ENCODE measurements at places on chromosomes 6 and 20.

GRCh38 chr6:161830866-161831616 is 557.2 kb upstream of the AGPAT4 start:
- H3K27me3 ChIP-seq: no peaks in the 10 kb centered on the region
- no peak overlapping the region for H3K4me3 ChIP-seq
- H3K27ac ChIP-seq: no peak overlapping the region
- no peaks in the 10 kb centered on the region for H3K36me3 ChIP-seq
- H3K4me1 ChIP-seq: peaks cover 6% of the 10 kb centered on the region
- DNase-seq: no peak

- H3K4me3 ChIP-seq: no peak overlapping the region
- H3K4me1 ChIP-seq: no peaks in the 10 kb centered on the region
- H3K27ac ChIP-seq: no peak overlapping the region
- H3K27me3 ChIP-seq: no peaks in the 10 kb centered on the region
- no peak for DNase-seq
These were observed 165.1 kb upstream of the PCSK2 start for GRCh38 chr20:17061715-17062114.

- H3K27ac ChIP-seq: no peak overlapping the region
- no peak for DNase-seq
- H3K4me3 ChIP-seq: peak overlapping the region; percentile 27
- peaks cover 6% of the 10 kb centered on the region for H3K36me3 ChIP-seq
- H3K4me1 ChIP-seq: peaks cover 33% of the 10 kb centered on the region
These were observed 2.2 kb upstream of the CENPB start for GRCh38 chr20:3788685-3789155.

GRCh38 chr20:21559305-21559704 is 45.4 kb upstream of the NKX2-2 start:
- peak overlapping the region; percentile 6 for H3K4me3 ChIP-seq
- no peak for DNase-seq
- peaks cover 5% of the 10 kb centered on the region for H3K27me3 ChIP-seq

DNA sequence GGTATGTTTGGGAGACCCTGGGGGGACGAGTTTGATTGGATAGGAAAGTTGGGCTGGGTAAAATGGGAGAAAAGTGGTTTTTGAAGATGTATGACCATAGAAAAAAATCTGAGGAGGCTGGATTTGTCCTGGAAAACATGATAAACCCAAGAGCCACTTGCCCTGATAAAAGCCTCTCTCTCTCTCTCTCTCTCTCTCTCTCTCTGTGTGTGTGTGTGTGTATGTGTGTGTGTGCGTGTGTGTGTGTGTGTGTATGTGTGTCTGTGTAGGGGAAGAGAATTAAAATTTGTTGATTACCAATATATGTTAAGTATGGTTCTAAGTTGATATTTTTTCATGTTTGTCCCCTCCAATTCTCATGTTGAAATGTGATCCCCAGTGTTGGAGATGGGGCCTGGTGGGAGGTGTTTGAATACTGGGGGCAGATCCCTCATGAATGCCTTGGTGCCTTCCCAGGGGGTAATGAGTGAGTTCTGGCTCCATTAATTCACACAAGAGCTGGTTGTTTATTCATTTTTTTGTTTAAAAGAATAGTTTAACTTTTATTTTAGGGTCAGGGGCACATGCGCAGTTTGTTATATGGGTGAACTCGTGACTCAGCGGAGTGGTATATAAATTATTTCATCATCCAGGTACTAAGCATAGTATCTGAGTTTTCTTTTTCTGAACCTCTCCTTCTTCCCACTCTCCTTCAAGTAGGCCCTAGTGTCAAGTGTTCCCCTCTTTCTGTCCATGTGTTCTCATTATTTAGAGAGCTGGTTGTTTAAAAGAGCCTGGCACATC is 208.8 kb downstream of the TFAP2B start:
- H3K27me3 ChIP-seq: no peaks in the 10 kb centered on the region
- H3K27ac ChIP-seq: no peak overlapping the region
- no peaks in the 10 kb centered on the region for H3K4me1 ChIP-seq
- H3K4me3 ChIP-seq: no peak overlapping the region

GRCh38 chr6:74642101-74642500 is 563.8 kb downstream of the COL12A1 start:
- no peak overlapping the region for H3K27ac ChIP-seq
- no peaks in the 10 kb centered on the region for H3K27me3 ChIP-seq
- H3K4me3 ChIP-seq: no peak overlapping the region
- H3K36me3 ChIP-seq: no peaks in the 10 kb centered on the region
- H3K4me1 ChIP-seq: no peaks in the 10 kb centered on the region
- no peak for DNase-seq

GRCh38 chr20:5181492-5181891 is 54.7 kb downstream of the CDS2 start:
- no peak for DNase-seq
- H3K27ac ChIP-seq: no peak overlapping the region
- peaks cover 31% of the 10 kb centered on the region for H3K36me3 ChIP-seq
- peaks cover 4% of the 10 kb centered on the region for H3K4me1 ChIP-seq
- no peaks in the 10 kb centered on the region for H3K27me3 ChIP-seq

- no peak overlapping the region for H3K27ac ChIP-seq
- no peaks in the 10 kb centered on the region for H3K27me3 ChIP-seq
- no peak for DNase-seq
These were observed 62.3 kb downstream of the RIPOR3 start for GRCh38 chr20:50628853-50629669.

GRCh38 chr6:219019-219570 is 73.2 kb upstream of the DUSP22 start:
- peaks cover 8% of the 10 kb centered on the region for H3K36me3 ChIP-seq
- H3K4me1 ChIP-seq: peaks cover 72% of the 10 kb centered on the region
- H3K27ac ChIP-seq: peak overlapping the region; percentile 32

DNA sequence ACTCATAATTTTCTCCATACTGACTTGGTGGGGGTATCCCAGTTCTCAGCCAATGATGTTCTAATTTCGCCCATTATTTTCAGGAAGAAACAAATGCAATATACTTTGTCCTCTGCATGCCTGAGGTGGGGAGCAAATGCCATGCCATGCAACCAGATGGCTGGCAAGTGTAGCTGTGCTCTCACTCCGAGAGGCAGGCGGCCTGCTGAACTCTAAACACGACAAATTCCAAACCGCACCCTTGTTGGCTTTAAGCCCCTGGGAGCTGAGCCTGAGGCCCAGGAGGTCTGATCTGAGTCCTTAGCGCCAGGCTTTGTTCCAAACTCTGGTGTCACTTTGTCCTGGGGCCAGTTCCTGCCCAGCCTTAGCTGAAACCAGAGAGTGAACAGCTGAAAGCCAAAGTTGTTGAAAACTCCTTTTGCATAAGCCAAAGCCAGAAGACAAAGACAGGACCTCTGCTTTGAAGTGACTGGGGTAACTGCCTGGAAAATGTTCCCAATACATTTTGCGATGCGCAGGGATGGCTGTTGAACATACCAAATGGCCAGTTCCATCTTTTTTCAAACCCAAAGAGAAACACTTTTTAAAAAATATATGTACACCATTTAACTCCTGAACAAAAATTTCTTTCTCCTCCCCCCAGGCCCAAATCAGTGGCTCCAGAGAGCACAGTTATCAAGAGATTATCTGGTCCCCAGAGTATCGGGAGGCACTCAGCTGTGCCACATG is 46.2 kb downstream of the TTI1 start:
- H3K36me3 ChIP-seq: peaks cover 24% of the 10 kb centered on the region
- no peaks in the 10 kb centered on the region for H3K27me3 ChIP-seq
- H3K27ac ChIP-seq: no peak overlapping the region
- H3K4me3 ChIP-seq: no peak overlapping the region
- no peak for DNase-seq

- no peaks in the 10 kb centered on the region for H3K36me3 ChIP-seq
- no peak overlapping the region for H3K27ac ChIP-seq
- no peak overlapping the region for H3K4me3 ChIP-seq
- DNase-seq: no peak
- H3K4me1 ChIP-seq: no peaks in the 10 kb centered on the region
These were observed 183.2 kb downstream of the HDGFL1 start for GRCh38 chr6:22752522-22752921.

GRCh38 chr20:13422637-13423036 is 201.6 kb downstream of the ISM1 start:
- H3K27ac ChIP-seq: no peak overlapping the region
- H3K27me3 ChIP-seq: no peaks in the 10 kb centered on the region
- H3K36me3 ChIP-seq: no peaks in the 10 kb centered on the region
- DNase-seq: no peak
- H3K4me3 ChIP-seq: no peak overlapping the region
- no peaks in the 10 kb centered on the region for H3K4me1 ChIP-seq

DNA sequence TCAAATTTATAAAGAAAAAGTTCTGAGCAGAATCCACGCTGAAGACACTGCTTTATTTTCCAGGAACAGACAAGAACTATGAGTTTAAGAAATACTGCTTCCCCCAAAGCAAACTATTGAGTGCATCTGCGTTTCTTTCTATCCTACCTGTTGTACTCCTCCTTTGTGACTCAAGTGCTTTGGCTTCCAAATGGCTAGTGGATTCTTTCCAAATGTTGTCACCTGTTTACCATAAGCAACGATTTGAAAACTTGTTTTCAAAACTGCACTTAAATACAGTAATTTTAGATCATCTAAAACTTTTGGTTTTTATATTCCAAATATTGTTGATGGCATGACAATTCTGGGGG is 9.5 kb downstream of the PXDC1 start:
- DNase-seq: no peak
- H3K27ac ChIP-seq: no peak overlapping the region
- peaks cover 5% of the 10 kb centered on the region for H3K27me3 ChIP-seq

DNA sequence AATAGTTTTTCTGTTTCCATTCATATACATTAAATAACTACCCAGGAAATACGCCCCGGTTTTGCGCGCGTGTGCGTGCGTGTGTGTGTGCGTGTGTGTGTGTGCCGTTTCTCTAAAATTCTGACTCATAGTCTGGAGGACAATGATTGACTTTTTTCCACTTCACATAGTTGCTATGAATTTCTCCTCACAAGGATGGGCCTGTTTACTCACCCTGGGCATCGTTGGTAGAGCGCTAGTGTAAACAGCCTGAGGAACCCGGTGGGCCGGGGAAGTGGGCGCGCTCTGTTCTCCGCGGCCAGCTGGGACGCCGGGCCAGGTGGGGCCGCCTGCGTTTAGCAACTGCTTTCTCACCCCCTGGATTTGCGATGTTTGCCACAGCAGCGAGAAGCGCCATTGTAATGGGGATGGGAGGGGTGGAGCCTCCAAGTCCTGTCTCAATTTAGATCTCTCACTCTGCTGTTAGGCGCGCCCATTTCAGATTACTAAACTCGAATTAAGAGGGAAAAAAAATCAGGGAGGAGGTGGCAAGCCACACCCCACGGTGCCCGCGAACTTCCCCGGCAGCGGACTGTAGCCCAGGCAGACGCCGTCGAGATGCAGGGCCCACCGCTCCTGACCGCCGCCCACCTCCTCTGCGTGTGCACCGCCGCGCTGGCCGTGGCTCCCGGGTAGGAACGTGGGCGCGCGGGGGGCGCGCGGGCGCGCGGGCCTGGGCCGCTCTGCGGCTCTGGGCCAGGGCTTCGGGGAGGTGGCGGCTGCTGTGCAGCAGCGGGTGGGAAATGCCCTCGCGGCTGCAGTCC is at the start of gene CD109:
Gene CD109, plus strand, starts transcription at position 585 of the 803 bp plus-strand sequence. Its CDS starts 13 bp downstream, at position 598.
- DNase-seq: peak; percentile 66
- H3K4me1 ChIP-seq: peaks cover 41% of the 10 kb centered on the region
- no peaks in the 10 kb centered on the region for H3K27me3 ChIP-seq
- peaks cover 25% of the 10 kb centered on the region for H3K36me3 ChIP-seq
- H3K4me3 ChIP-seq: peak within 1 kb of the TSS; percentile 87
- H3K27ac ChIP-seq: peak within 1 kb of the TSS; percentile 93

Data from activated CD4-positive, alpha-beta T cell treated with anti-CD3 and anti-CD28 coated beads, Interleukin-2, amount 10 ng/mL, durations not matched to agents 7 days and 5 days (primary cell).